Activated CD4-positive, alpha-beta T cell treated with anti-CD3 and anti-CD28 coated beads, Interleukin-2, amount 10 ng/mL, durations not matched to agents 7 days and 5 days (primary cell): ENCODE measurements at places on chromosomes 13 and 19. TPM values are rescaled to one million over a fixed set of nuclear protein-coding genes. Genes with fewer than 3 reads are reported as not detected.

The VMAC gene
- 11.8 TPM for total RNA-seq

- H3K4me3 ChIP-seq, result no peak overlapping the region
- peaks cover 70% of the 10 kb centered on the region for H3K36me3 ChIP-seq
- DNase-seq, result no peak
Observed at GRCh38 chr13:37009692-37010091, 9.1 kb downstream of the EXOSC8 start.

DNA sequence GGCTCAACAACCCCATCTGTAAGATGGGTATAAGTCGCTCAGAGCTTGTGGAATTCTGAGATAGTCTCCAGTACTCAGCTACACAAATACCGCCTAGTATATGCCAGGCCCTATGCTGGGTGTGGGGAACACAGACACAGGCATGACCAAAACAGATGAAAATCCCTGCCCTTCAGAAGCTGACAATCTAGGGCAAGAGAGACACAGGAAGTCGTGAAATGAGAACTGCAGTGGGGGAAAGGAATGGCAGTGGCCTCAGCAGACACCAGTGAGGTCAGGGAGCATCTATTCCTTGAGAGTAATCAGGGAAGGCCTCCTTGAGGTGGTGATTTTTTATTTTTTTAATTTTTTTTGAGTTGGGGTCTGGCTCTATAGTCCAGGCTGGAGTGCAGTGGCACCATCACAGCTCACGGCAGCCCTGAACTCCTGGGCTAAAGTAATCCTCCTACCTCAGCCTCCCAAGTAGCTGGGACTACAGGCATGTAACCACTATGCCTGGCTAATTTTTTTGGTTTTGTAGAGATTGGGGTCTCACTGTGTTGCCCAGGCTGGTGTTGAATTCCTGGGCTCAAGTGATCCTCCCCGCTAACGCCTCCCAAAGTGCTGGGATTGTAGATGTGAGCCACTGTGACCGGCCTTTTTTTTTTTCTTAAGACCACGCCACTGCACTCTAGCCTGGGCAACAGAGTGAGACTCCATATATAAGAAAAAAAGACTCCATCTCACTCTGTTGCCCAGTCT, 3.2 kb downstream of the TMIGD2 start:
- H3K4me3 ChIP-seq, result no peak overlapping the region
- peak overlapping the region; percentile 33 for H3K27ac ChIP-seq
- DNase-seq, result no peak
- H3K36me3 ChIP-seq, result peaks cover 3% of the 10 kb centered on the region

GRCh38 chr13:80584785-80585184, 243.9 kb upstream of the SPRY2 start:
- no peak overlapping the region for H3K4me3 ChIP-seq
- DNase-seq, result no peak

- DNase-seq, result no peak
- H3K27me3 ChIP-seq, result peaks cover 8% of the 10 kb centered on the region
- no peak overlapping the region for H3K27ac ChIP-seq
- no peak overlapping the region for H3K4me3 ChIP-seq
- H3K4me1 ChIP-seq, result no peaks in the 10 kb centered on the region
Observed at GRCh38 chr19:38204096-38204495, 19.9 kb downstream of the DPF1 start.

DNA sequence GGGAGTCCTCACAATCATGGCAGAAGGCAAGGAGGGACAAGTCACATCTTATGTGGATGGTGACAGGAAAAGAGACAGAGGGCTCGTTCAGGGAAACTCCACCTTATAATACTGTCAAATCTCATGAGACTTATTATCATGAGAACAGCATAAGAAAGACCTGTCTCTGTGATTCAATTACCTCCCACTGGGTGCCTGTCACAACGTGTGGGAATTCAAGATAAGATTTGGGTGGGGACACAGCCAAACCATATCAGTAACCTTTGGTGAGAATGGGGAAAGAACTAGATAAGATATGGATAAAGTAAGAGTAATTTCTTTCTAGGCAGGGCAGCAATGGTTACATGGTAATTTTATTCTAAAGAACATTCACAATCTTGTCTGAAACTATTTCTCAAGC, 344.9 kb upstream of the KLF12 start:
- no peaks in the 10 kb centered on the region for H3K27me3 ChIP-seq
- no peaks in the 10 kb centered on the region for H3K4me1 ChIP-seq
- H3K27ac ChIP-seq, result no peak overlapping the region
- no peak for DNase-seq
- no peaks in the 10 kb centered on the region for H3K36me3 ChIP-seq
